ENCODE measurements at places on chromosomes 16 and 17. TPM values are rescaled to one million over a fixed set of nuclear protein-coding genes. Genes with fewer than 3 reads are reported as not detected.

DNA sequence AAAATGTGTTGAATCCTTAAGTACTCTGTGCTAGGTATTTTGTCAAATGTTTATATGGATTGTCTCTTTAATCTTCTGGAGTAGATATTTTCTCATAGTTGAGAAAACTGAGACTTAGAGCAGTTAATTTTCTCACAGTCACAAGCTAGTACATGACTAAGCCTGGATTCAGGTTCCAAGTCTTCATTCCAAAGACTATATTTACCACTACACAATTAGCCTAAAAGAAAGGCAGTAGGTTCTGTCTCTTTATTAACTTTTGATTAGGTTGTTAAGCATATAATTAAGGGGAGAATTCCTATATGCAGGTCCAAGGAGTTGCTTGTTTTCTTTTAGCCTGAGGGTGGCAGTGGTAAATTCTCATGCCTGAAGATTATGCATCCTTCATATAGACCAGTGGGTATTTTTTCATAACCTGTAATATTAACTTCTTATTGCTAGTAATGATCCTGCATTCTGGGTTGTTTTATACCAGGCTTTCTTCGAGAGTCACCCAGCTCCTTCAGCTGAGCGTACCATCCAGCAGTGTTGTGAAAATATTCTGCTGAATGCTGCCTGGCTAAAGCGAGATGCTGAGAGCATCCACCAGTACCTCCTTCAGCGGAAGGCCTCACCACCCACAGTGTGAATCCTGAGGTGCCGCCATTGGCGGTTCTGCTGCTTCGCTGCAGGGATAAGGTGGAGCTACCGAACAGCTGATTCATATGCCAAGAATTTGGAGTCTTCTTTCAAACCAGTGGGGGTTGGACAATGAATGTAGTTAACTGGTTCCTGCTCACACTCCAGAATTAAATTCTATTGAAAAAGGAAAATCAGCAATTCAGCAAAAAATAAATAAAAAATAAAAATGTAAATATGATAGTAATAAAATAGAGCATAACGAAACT is 28.2 kb upstream of the KPNB1 start:
- DNase-seq, result no peak

GAS2L2 gene
- total RNA-seq, result 0.29 TPM

DNA sequence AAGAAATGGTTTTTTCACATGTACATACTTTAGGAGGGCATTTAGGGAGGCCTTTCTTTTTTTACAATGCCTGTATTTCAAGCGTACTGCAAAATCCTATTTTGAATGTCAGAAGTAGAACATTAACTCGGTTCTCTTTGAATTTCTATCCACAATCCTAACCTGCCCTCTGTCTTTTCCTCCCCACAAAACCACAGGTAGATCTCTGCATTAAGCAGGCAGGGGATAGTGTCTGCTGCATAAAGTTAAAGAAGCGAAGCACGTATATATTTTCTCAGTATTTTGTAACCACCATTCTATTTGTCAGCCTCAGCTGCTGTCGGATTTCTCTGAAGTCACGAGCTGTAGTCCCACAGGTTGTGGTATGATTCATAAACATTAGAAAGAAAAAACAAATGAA is 137.5 kb downstream of the SHISA6 start:
- DNase-seq, result no peak

GRCh38 chr17:41392278-41392677 is 5.1 kb downstream of the KRT31 start:
- no peak for DNase-seq

CES1 gene
- total RNA-seq, result 0.32 TPM

DNA sequence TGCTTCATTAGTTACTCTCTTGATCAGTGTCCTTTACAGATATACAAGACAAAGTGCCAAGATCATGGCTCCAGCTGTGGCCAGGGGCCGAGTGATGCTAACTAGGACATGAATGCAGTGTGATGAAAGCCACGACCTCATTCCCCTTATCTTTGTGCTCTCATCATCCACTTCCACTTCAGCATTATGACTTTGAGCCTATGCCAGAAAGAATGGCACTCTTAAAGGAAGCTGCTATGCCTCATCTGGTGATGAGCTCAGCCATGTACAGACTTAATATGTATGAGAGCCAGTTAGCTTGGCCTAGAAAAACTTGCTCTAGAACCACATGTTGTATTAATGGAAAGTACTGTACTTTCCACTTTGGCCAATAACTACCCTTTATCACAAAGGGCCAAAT is 179.1 kb downstream of the TOX3 start:
- DNase-seq, result no peak

DNA sequence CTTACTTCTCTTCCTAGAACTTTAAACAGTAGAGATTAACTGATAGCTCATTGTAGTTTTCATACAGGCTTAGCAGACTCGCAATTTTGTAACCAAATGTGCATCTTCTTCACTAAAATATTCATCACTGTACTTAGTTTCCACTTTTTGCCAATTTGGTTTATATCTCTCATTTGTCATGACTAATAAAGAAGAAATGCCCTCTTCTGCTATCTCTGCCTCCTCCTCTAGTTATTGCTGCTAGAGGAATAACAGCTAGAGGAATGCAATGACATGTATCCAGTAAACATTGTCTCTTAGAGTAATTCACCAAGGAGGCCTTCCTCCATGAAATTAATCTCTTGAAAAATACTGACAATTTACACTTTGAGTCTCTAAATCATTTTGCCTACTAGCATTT is 115.5 kb upstream of the COX10 start:
- DNase-seq, result no peak

Measured in naive thymus-derived CD4-positive, alpha-beta T cell (primary cell).